Tibial nerve (tissue), 4 donors: ENCODE measurements at places on chromosomes 6 and 20. TPM values are rescaled to one million over a fixed set of nuclear protein-coding genes. Genes with fewer than 3 reads are reported as not detected.

TREM1 gene
- total RNA-seq, result 2.7 TPM

MDC1 gene
- total RNA-seq, result 21.3 TPM

CST2 gene
- 0.98 TPM for total RNA-seq

PYGB gene
- 85.7 TPM for total RNA-seq

DNA sequence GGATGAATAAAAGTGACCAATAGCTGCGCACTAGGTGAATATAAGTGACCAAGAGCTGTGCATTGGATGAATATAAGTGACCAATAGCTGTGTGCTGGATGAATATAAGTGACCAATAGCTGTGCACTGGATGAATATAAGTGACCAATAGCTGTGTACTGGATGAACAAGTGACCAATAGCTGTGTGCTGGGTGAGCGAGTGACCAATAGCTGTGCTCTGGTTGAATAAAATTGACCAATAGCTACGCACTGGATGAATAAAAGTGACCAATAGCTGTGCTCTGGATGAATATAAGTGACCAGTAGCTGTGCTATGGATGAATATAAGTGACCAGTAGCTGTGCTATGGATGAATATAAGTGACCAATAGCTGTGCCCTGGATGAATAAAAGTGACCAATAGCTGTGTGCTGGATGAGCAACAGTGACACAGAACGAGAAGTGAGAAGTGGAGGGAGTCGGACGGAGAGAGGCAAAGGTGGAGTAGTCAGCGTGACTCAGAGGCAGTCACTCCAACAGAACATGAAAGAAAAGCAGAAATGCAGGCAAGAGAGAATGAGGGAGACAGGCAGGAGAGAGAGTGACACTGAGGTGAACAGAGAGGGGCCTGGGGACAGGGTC is 38.5 kb downstream of the RBM38 start:
- H3K4me3 ChIP-seq, result no peak overlapping the region
- no peaks in the 10 kb centered on the region for H3K36me3 ChIP-seq
- no peak for DNase-seq
- H3K4me1 ChIP-seq, result peaks cover 7% of the 10 kb centered on the region
- H3K27me3 ChIP-seq, result no peaks in the 10 kb centered on the region

DNA sequence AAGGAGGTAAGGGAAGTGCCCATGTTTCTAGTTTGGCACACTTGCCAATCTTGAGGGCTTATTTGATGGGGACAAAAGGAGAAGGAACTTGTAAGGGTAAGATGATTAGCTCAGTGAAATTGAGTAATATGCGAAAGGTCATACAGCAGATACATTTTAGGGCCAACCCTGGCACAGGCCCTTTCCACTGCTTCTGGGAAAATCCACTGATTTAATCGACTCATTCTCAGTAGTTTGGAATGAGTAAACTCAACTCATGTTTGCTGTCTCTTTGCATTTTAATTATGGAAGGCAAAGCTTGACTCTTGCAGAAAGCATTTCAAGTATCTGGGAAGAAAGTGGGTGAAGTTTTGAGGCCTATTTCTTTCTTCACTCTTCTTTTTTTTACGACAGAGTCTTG is 20.0 kb downstream of the PHF20 start:
- H3K27ac ChIP-seq, result no peak overlapping the region
- no peaks in the 10 kb centered on the region for H3K27me3 ChIP-seq
- no peak for DNase-seq
- no peaks in the 10 kb centered on the region for H3K4me1 ChIP-seq
- H3K4me3 ChIP-seq, result no peak overlapping the region
- peaks cover 16% of the 10 kb centered on the region for H3K36me3 ChIP-seq

DNA sequence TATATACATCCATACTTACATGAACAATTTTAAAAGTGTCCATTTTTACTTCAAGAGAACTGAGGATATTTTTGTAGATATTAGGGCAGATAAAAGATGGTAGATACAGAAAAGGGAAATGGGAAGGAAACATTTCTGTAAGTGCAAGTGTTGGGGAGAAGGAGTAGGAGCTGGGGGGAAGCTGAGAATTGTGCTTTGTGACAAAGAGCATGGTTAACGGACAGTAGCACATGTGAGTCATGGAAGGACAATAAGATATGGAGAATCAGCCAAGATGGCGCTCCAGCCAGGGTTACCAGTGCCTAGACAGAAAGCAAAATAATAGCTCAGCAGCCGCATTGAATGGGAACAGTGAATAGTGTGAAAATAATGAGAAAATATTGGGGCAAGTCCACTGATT is 12.7 kb upstream of the HLA-DRB1 start:
- H3K27ac ChIP-seq, result no peak overlapping the region
- H3K27me3 ChIP-seq, result no peaks in the 10 kb centered on the region
- DNase-seq, result no peak
- H3K36me3 ChIP-seq, result no peaks in the 10 kb centered on the region
- no peaks in the 10 kb centered on the region for H3K4me1 ChIP-seq
- H3K4me3 ChIP-seq, result no peak overlapping the region

DNA sequence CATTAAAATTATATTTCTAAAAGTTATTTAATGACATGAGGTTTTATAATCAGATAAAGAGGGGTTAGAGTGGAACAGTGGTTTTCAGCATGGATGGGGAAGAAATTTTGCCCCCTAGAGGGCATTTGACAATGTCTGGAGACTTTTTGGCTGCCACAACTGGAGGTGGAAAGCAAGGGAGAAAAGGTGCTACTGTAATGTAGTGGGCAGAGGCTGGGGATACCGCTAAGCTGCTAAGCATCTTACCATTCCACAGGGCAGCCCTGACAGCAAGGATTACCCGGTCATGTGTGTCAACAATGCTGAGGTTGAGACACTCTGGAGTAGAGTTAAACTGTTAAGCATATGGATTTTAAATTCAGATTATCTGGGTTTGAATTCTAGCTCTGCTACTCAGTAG is 52.9 kb upstream of the FABP7 start:
- H3K4me1 ChIP-seq, result no peaks in the 10 kb centered on the region
- DNase-seq, result no peak
- no peaks in the 10 kb centered on the region for H3K27me3 ChIP-seq
- H3K36me3 ChIP-seq, result no peaks in the 10 kb centered on the region
- H3K4me3 ChIP-seq, result no peak overlapping the region
- H3K27ac ChIP-seq, result no peak overlapping the region
